ENCODE measurements at places on chromosomes 7 and 10.

GRCh38 chr10:130578532-130579289 lies 442.5 kb downstream of the GLRX3 start:
- DNase-seq: no peak

GRCh38 chr10:24279166-24279565 lies 70.2 kb downstream of the KIAA1217 start:
- no peak for DNase-seq

DNA sequence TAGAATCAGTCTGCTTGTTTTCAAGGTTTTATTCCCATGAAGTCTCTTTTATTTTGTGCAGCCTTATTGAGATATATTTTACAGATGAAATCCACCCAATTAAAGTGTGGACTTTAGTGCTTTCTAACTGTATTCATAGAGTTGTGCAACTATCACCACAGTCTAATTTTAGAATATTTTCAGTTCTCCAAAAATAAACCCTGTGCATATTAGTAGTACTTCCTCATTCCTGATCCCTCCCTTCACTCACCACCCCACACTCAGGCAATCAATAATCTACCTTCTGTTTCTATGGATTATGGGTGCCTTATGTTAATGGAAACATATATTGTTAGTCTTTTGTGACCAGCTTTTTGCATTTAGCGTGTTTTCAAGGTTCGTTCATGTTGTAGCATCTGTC lies 185.7 kb upstream of the TMEM72 start:
- no peak for DNase-seq

- DNase-seq: no peak
These were observed 18.3 kb upstream of the RALA start for GRCh38 chr7:39605087-39605486.

GRCh38 chr10:131662851-131663250 lies 238.0 kb upstream of the PPP2R2D start:
- no peak for DNase-seq

GRCh38 chr7:157699357-157700013 lies 362.7 kb downstream of the DNAJB6 start:
- peak; percentile 30 for DNase-seq

DNA sequence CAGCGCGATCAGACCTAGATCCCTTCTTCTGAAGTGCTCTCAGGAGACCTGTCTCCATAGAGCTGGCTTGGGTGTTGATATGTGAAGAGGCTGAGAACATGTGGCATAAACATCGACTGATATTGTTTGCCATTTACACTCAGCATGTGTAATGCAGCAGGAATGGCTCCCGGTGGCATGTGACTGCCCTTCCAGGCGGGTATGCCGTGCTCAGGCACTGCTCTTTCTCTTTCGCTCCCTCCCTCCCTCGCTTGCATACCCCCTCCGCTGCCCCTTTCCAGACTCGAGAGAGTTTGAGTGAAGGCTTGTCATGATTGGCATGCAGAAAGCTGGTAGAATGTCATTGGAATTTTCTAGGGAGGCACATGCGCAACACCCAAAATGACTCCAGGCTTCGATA lies 107.3 kb upstream of the PDCD4 start:
- no peak for DNase-seq

DNA sequence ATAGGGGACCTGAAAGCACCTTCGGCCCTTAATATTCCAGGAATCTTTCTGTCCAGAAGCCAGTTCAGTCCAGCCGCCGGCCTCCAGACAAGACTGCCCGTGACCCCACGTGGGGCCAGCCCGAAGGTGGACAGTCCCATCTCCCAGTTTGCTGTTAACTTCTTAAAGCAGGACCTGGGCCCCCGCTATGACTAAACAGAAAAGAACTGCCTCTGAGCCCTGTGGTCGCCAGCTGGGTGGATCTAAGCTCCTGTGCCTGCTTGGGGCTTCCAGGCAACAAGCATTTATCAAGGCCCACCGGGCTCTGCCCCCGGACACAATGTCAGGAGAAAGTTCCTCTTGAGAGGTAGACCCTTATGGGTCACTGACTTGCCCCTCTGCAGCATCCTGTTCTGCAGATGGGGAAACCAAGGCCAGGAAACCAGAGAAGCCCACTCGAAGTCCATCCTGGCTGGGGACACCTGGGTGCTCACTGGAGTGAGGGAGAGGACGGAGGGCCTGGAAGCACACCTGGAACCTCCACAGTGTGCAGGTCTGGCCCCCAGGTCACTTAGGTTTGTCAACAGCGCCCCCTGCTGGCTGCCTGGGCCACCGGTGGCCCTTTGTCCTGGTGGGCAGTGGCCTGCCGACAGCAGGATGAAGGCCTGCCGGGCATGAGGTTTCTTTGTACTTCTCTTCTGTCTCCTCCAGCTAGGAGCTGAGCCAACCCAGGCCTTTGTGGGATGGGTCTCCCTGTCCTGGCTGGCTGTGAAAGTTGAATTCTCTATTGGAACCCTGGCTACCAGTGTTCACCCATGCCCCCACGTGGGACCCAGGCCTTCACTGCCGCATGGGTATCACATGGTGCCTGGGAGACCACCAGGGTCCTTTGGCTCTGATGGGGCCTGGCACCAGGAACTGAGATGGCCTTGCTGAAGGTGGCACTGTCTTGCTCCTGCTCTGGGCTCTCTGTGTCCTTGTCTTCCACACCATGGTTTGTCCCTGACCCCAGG lies 128.0 kb downstream of the ZMIZ1 start:
- DNase-seq: peak; percentile 44
